GM23338 (cell line): ENCODE measurements at places on chromosomes 6 and 20.
A peak's percentile ranks its signal among the peaks of the same experiment; 100 is the strongest.

- DNase-seq, result no peak
These were observed 32.6 kb downstream of the SERINC1 start for GRCh38 chr6:122438975-122439374.

GRCh38 chr6:14693301-14694192 is 552.3 kb upstream of the JARID2 start:
- DNase-seq, result peak; percentile 42

DNA sequence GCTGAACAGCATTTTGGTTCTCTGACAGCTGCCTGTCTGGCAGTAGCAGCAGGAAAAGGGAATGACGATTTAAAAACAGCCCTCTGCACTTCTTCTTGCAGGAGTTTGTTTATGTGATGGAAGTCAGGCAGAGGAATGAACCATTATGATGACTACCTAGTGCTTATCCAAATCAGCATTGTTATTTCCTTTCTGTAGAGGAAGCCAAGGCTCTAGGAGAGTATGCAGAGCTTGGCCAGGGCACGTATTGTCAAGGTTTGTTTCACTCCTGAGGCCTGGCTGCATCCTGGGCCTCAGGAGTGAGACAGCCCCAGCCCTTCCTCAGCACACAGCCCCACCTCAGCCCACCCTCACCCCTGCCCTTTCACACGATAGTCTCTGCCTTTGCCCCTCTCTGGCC is 68.5 kb downstream of the FAM229B start:
- DNase-seq, result no peak

- DNase-seq, result no peak
These were observed 157.7 kb downstream of the PREX1 start for GRCh38 chr20:48669946-48670605.

DNA sequence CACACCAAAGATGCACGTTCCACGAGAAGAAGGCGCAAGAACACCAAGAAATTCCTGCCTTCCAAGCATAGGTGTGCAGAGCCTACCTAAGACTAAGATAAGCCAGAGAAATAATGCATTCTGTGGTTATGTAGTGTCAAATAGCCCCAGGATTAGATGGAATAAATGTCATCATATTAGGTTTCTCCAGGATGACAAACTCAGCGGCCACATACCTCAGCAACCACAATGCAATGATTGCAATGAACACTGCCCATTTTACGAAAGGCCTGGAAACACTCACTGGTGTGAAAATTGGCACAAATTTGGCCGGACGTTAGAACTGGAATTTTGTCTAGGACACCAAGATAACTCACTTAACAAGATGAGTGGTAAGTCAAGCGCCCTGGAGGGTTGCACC is 129.7 kb downstream of the SLC22A3 start:
- DNase-seq, result no peak

DNA sequence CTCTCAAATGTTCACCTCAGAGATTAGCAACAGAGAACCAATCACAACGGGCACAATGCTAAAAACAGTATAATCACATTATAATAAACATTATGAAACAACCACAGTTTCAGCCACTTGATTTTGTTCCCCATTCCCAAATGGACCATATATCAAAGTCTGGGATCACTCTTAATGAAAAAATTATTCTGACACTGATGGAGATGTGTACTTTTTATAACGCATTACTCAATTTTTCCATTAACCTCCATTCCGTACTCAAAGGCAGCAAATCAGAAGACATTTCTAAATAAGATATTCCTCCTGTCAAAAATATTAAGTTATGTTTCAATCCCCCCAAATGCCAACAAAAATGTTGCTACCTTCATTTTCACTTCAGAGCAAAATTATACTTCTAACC is 2.8 kb downstream of the CPNE1 start:
- DNase-seq, result no peak

- DNase-seq, result no peak
These were observed 2.1 kb upstream of the TMX4 start for GRCh38 chr20:8021541-8022269.

DNA sequence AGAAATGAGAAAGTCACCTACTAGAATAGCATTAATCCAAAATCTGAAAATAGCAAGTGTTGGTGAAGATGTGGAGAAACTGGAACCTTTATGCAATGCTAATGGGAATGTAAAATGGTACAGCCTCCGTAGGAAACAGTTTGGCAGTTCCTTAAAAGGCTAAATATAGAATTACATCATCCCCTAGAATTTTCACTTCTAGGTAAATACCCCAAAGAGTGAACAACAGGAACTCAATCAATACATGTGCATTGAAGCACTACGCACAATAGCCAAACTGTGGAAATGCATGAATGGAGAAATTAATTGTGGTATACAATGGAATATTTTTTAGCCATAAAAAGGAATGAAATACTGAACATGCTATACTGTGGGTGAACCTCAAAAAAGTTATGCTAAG is 982.0 kb upstream of the FLRT3 start:
- DNase-seq, result no peak

DNA sequence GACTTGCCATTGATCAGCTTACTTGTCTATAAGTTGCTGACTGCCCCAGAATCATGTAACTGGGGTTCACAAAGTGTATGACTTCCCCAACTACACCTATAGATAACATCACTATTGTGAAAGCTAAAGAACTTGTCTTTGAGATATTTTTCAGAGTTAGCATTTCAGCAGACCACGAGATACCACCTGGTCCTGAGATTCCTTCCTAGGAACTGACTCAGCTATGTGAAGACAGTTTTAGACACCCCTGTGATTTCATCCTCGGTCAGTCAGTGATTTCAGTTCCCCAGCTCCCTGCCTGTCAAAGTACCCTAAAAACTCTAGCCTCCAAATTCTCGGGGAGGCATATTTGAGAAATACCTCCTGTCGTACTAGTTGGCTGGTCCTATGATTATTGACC is 62.4 kb downstream of the TXNDC5 start:
- DNase-seq, result no peak

DNA sequence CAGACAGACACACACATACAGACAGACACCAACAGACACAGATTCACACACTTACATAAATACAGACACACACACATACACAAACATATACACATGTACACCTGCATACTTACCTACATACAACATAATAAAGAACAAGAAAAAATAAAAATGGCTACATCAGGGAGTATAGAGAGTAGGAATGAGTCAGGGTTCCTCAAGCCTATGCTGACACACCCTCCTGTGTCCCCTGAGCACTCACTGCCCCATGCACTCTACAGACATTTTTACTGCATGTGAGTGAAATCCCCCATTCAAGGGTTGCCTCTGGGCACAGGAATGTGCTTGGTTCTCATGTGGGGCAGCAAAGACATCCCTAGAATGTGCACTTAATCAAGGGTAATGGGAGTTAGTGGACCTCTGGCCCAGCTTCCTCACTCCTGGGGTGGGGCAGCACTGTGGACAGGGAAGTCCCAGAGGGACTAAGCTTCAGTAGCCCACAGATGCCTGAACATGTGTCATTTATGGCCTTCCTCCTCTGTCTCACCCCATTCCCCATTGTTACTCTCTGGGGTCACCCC is 185.9 kb upstream of the FOXA2 start:
- DNase-seq, result no peak

DNA sequence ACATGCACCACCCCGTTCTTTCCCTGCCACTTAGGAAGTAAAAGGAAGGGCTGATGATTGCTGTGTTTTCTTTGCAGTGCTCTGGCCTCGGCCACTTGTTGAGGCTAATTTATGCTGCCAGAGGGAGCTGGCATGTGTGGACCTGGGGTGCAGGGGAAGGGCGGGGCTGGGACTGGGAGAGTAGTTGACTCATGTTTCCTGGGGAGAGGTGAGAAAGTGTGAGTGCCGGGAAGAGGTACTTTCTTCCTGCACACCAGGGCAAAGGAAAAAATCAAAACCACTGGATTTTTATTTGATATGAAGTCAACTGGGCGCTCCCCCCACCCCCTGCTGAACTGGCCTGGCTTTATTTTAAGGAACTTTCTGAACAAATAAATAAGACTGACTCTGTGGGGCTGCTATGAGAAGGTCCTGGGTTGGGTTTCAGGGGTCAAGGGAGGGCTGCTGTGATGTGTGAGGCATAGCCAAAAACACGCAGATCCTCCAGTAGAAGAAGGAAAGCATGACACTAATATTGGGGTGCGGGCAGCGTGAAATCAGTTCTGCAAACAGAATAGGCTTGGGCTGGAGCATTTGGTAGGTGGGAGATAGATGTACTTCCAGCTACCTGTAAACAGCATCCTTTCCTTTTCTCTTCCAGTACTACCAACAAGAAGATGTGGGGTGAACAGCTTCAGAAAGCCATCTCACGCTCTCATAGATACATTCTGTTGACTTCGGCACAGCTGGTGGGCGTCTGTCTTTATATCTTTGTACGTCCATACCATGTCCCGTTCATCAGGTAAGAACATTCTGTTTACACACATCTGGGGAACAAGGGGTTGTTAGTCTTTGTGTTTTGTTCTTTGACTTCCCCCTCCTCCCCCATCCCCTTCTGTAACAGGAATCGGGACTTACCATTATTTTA is 87.5 kb downstream of the SYNJ2 start:
- no peak for DNase-seq

GRCh38 chr20:78338-78737 is 9.1 kb upstream of the DEFB125 start:
- no peak for DNase-seq

- no peak for DNase-seq
These were observed 100.4 kb downstream of the AFG1L start for GRCh38 chr6:108395297-108395696.

GRCh38 chr6:137013738-137014602 is 30.8 kb downstream of the IL20RA start:
- DNase-seq, result peak; percentile 77

DNA sequence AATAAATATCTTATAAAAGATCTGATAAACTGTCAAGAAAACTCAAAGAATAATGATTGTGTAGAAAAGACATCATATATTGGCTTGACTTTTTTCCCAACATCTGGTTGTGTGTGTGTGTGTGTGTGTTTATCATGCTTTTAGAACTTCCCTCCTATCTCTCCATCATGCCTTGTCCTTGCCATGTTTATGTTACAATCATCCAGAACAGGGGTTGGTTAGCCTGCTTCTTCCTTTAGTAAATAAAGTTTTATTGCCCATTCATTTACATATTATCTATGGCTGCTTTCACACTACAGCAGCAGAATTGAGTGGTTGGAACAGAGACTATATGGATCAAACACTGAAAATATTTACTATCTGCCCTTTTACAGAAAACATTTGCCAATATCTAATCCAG is 52.8 kb upstream of the RIPOR2 start:
- DNase-seq, result no peak

GRCh38 chr6:40588480-40588879 is 1.3 kb upstream of the LRFN2 start:
- DNase-seq, result no peak
